Activated CD4-positive, alpha-beta T cell treated with anti-CD3 and anti-CD28 coated beads, Interleukin-2, amount 50 U/mL, for 4 hours (primary cell): ENCODE measurements at places on chromosomes 2 and 18.

GRCh38 chr2:240624011-240624949, 1.0 kb upstream of the GPR35 start:
- DNase-seq, result no peak

DNA sequence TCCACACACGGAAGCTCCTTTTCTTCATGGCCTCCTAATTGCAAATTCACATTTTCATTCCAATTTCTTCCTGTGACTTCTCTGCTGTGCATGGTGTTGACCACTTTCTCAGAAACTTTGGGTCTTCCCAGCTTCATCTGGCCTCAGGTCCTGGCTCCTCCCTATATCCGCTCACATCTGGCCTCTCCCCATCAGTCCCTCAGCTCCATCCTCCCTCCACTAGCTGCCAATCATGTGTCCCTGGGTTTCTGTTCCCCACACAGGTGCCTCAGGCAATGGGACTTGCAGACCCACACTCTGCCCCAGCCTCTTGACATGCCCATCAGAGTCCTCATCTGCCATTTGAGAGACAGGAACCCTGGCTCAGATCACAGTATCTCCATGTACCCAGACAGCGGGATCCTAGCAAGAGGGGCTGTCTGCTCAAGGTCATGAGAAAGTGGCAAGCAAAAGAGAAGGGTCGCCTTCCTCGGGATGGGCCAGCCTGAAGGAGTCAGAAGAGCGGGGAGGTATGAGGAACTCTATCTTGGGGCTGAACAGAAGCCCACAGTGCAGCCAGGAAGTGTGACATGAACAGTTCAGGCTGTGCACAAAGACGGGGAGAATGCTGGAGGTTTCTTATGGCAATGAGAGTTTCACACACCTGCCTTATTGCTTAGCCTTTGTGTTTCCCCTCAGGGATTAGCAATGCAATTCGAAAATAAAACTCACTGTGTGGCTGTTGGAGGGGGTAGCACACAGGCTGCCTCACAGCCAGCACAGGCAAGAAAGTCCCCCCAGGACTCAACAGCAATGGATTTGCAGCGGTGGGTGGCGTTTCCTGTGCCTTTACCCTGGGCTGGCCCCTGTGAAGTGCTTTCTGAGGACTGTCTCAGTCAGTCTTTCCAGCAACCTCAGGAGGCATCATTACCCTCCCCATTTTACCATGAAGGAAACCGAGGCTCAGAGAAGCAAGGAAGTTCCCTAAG, 69.5 kb downstream of the COPS8 start:
- DNase-seq, result no peak

- no peak for DNase-seq
These were observed 121.5 kb downstream of the GCA start for GRCh38 chr2:162465430-162465829.

GRCh38 chr2:869357-869871, 81.2 kb upstream of the SNTG2 start:
- no peak for DNase-seq

DNA sequence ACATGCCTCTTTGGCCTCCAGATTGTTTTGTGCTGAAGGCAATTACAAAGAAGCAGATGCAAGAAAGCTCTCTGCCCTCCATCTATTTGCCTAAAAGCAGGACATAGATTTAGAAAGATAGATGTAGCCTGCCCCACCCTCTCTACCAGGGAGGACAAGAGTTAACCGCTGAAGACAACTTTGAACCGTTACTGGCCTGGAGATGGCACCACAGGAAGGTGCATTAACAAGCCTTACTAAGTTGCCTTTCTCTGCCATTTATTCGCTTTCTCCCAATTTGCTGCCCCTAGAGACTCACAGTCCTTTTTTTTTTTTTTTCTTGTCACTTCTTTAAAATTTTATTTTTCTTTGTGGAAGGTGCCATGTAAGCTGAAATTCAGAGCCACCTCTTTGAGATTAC, 28.8 kb upstream of the RMDN2 start:
- DNase-seq, result no peak

GRCh38 chr2:96693286-96694200, 46.3 kb downstream of the LMAN2L start:
- no peak for DNase-seq
